NCI-H187 (cell line): ENCODE measurements at places on chromosomes 13 and 19.

DNA sequence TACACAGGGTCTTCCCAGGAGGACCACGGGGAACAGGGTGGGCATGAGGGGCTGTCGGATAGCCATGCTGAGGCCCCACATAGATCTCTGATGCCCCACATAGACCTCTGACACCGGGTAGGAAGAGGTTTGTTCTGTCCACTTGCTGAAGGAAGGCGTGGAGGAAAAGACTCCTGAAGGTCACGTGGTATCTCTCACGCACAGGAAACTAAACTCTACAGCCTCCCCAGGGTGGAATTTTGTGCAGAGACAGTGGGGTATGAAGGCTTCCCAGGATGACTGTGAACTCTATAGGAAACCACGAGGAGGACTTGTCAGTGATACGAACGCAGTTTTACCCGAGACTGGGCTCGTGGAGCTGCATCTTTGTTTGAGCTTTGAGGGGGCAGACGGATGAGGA is 2.8 kb downstream of the EVI5L start:
- no peak for DNase-seq

DNA sequence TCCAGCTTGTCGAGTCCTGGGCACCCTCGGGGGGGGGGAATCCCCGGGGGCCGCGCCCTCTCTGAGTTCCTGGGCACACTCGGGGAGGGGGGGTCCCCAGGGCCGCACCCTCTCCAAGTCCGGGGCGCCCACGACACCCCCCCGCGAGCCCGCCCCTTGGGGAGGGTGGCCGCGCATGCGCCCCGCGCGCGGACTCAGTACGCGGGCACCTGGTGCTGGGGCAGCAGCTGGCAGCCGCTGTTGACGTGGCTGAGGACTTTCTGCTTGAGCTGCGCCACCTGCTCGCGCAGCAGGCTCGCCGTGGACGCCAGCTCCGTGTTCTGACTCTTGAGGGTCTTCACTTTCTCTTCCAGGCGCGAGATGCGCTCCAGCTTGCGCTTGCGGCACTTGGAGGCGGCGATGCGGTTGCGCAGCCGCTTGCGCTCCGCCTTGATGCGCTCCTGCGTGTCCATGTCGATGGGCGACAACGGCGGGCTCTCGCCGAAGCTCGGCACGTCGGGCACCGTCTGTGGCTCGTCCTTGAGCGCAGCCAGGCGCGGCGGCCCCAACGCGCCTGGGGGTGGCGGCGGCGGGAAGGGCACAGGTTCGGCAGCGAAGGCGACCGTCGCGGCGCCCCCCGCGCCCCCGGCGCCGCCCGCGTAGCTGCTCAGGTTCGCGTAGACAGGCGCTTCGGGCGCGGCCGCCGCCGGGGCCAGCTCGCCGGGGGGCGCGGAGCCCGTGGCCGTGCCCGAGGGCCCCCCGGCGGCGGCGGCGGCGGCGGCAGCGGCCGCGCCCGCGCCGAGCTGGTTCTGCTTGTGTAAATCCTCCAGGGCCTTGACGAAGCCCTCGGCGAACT is 958 bp downstream of the JUND start:
- peak; percentile 60 for DNase-seq

DNA sequence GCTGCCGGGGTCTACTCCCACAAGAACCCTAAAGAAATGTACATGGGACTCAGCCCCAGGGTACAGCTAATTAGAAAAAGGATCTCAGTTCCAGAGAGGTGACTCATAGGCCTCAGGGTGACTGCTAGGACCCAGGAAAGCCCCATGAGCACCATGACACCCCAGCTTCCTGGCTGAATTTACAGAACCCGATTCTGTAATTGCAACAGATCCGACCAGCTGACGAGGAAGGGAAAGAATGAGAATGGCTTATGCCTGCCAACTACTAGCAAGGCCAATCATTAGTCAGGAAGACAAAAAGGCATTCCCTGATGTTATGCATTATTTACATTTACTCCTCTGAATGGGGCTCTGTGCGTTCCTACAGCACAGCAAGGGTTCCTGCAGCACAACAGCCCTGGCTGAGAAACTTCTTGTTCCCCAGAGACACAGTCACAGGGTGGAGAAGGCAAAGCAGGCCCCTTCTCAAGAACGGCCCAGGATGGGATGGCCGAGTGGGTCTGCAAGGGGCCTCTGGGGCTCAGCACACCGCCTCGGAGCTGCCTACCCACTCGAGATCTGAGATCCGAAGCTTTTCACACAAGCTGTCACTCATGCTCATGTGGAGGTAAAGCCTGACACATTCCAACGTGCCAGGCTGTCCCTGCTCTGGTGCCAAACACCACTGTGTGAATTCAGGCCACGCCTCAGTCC is 27.2 kb downstream of the PBX4 start:
- no peak for DNase-seq

- no peak for DNase-seq
Measured at GRCh38 chr19:1028062-1028926, 1.9 kb downstream of the CNN2 start.

GRCh38 chr13:96821381-96821780 is 172.9 kb downstream of the OXGR1 start:
- DNase-seq, result no peak

- DNase-seq, result no peak
Measured at GRCh38 chr13:41637586-41637985, 180.2 kb downstream of the RGCC start.

- DNase-seq, result no peak
Measured at GRCh38 chr13:21475115-21475514, 16.0 kb upstream of the ZDHHC20 start.

- DNase-seq, result no peak
Measured at GRCh38 chr13:31068119-31068423, 93.6 kb downstream of the HSPH1 start.

DNA sequence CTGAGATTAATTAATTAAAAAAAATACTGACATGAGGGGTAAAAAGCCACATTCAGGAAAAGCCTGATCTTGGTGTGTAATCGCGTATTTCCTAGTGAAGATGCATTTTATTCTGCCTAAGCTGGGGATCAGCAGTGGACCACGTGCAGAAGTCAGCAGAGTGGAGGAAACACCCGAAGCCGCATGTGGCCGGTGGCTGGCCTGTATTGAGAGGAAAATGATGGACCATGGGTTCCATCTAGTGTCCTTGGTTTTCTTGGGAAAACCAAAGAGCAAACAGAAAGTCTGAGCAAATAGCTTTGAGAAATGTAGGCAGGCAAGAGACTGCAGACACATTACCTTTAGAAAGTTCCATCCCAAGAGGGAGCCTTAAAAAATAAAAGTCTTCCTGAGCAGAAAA is 23.7 kb upstream of the SHISA2 start:
- no peak for DNase-seq

- DNase-seq, result no peak
Measured at GRCh38 chr13:31703780-31704179, 35.5 kb upstream of the RXFP2 start.

DNA sequence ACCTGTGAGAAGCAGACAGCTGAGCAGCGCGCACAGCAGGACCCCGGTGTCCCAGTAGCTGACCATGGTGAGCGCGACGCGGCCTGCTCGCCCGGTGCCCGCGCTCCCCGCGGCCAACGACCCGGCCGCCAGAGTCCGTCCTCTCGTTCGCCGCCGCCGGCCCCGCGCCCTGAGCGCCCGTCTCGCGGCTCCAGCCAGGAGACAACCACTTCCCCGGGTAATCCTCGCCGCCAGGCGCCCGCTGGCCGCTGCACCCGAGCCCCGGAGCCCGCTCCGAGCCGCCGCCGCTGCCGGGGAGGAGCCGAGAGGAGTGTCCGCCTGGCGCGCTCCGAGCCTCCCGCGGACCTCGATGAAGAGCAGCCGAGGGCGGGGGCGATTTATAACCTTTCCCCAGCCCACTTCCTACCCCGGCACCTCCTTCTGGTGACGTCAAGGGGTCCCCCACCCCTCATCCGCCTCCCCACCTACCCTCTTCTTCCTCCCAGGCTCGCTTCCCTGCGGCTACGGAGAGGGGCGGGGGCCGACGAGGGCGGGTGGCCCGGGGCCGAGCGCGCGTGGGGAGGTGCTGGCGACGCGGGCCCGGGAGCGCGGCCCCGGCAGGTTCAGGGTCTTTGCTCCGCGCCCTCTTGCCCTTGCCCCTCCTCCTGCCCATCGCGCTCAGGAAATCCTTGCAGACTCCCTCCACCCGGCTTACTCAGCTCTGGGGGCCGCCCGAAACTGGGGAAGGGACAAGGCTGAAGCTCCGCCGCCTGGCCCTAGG is at the start of gene FLT1:
FLT1 (minus strand) TSS at position 351 of the 760 bp plus-strand sequence; CDS start at position 66, 285 bp downstream.
- no peak for DNase-seq

- DNase-seq, result no peak
Measured at GRCh38 chr13:47148543-47148942, 251.7 kb upstream of the HTR2A start.

GRCh38 chr19:11856596-11857250 is 8.2 kb downstream of the ZNF439 start:
- DNase-seq, result no peak

- no peak for DNase-seq
Measured at GRCh38 chr13:50812242-50812641, 31.2 kb downstream of the DLEU7 start.

- DNase-seq, result no peak
Measured at GRCh38 chr13:32310134-32310706, 4.9 kb downstream of the ZAR1L start.

DNA sequence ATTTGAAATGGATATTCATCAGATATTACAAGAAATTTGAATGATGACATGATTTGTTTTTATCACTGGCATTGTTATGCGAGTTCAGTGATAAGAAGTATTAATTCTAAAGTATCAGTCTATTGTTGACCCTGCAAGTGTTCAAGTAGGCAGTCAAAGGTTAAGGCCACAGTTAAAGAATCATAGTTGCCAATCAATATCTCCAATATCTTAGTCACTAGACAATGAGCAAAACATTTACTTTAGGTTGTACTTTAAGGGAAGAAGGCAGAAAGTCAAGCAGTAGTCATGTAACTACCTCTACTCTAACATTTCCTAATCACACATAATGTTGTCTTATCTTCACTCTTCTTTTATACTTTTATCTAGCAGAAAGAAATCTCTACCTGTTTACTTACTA is 709.8 kb downstream of the PCDH17 start:
- no peak for DNase-seq

- DNase-seq, result no peak
Measured at GRCh38 chr13:67763384-67763783, 533.2 kb upstream of the PCDH9 start.

- no peak for DNase-seq
Measured at GRCh38 chr19:49331616-49332055, 3.6 kb upstream of the CD37 start.

DNA sequence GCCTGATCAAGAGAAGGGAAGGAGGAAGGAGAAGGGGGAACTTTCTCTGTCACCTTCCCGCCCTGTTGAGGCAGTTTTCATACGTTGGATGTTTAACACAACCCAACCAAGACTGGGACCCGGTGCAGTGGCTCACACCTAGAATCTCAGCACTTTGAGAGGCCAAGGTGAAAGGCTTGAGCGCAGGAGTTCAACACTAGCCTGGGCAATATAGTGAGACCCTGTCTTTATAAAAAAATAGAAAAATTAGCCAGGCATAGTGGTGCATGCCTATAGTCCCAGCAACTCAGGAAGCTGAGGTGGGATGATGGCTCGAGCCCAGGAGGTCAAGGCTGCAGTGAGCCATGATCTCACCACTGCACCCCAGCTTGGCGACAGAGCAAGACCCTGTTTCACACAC is 59.4 kb upstream of the PEG3 start:
- DNase-seq, result no peak

DNA sequence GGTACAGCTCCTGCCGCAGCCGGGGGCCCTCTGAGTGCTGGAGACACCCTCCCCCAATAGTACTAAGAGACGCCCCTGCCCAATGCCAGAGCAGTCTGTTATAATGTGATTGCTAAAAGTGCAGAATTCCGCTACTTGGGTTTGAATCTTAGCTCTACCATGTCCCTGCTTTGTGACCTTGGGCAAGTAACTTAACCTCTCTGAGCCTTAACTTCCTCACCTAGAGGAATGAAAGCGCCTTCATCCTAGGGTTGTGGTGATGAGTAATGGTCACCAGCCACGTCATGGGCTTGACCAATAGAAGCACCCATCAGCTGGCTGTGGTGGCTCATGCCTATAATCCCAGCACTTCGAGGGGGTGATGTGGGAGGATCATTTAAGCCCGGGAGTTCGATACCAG is 6.5 kb downstream of the PLEKHG2 start:
- DNase-seq, result no peak

DNA sequence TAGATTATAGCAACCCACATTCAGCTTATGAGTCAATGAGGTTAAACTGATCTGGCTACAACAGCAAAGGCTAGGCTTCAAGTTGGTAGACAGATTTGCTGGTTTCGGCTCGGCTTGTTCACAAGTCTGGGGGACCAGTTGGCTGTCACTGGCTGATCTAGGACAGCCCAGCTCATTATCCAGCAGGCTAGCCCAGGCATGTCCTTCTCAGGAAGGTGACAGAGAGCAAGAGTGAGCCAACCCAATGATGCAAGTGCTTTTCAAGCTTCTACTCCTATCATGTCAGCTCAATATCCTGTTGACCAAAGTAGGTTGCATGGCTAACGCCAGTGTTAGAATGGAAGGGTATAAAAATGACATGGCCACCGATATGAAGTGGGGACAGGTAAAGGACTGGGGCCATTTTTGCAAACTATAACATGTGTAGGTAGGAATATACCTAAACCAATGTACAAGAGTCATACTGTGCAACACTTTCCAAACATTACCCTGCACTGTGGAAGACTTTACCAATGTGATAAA is 220.9 kb upstream of the SOX21 start:
- no peak for DNase-seq

- DNase-seq, result peak; percentile 9
Measured at GRCh38 chr13:108895220-108895704, 265.9 kb downstream of the MYO16 start.

GRCh38 chr13:113592571-113592970 is 8.0 kb downstream of the TFDP1 start:
- DNase-seq, result no peak

DNA sequence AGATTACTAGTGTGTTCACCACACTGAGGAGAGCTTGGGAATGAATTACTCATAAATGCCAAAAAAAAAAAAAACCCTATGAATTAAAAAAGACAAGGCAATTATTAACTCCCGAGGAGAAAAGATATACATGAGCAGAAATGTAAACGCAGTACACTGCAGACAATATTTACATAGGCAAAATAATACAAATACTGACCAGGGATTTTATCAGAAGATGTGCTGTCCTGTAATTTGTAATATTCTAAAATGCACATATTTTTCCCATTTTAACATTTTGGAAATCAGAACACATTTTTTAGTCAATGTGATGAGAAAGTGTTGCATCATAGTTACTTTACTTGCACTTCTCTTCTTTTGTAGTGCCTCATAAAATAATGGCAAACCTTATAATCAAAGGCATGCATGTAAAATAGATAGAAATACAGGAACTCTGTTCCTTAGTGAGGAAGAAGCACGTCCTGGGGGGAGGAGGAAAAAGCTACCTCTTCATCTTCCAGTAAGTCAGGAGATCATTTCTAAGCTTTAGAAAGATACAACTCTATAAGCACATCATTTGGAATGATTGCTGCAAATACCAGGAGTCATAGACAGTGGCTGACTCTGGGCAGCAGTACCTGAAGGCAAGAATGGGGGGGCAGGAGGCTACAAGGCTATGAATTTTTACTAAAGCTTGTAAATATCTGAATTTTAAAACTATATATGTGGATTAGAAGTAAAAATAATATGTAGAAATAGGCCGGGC is 46.3 kb upstream of the KATNAL1 start:
- no peak for DNase-seq

GRCh38 chr19:16376649-16377048 is 52.0 kb downstream of the KLF2 start:
- DNase-seq, result no peak

- DNase-seq, result no peak
Measured at GRCh38 chr13:92028695-92029094, 630.3 kb downstream of the GPC5 start.
